Cardiac muscle cell (in vitro differentiated cells and primary cell): ENCODE measurements at places on chromosomes 5 and 9.

GRCh38 chr5:174329738-174330137, 284.2 kb downstream of the NSG2 start:
- H3K36me3 ChIP-seq: no peaks in the 10 kb centered on the region
- H3K27me3 ChIP-seq: no peaks in the 10 kb centered on the region
- H3K27ac ChIP-seq: no peak overlapping the region
- DNase-seq: no peak

GRCh38 chr5:40497573-40497972, 182.1 kb upstream of the PTGER4 start:
- peak; percentile 39 for DNase-seq
- H3K36me3 ChIP-seq: no peaks in the 10 kb centered on the region
- H3K27me3 ChIP-seq: peaks cover 5% of the 10 kb centered on the region
- H3K4me1 ChIP-seq: no peaks in the 10 kb centered on the region

DNA sequence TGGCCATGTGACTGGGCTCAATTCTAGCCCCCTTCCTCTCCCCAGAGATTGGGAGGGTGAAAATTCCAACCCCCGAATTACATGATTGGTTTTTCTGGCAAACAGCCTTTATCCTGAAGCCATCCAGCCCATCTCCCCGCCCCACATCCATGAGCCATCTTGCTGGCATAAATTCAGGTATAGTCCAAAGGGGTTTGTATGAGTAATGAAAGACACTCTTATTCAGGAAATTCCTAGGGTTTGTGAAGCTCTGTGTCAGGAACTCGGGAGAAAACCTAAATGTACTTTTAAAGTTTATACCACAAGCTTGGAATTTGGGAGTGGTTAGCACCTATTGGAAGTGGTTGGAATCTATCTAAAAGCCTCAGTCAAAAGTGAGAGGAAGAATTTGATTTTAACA, 80.6 kb upstream of the SIMC1 start:
- no peak overlapping the region for H3K4me3 ChIP-seq
- H3K27me3 ChIP-seq: no peaks in the 10 kb centered on the region
- H3K4me1 ChIP-seq: peaks cover 10% of the 10 kb centered on the region

DNA sequence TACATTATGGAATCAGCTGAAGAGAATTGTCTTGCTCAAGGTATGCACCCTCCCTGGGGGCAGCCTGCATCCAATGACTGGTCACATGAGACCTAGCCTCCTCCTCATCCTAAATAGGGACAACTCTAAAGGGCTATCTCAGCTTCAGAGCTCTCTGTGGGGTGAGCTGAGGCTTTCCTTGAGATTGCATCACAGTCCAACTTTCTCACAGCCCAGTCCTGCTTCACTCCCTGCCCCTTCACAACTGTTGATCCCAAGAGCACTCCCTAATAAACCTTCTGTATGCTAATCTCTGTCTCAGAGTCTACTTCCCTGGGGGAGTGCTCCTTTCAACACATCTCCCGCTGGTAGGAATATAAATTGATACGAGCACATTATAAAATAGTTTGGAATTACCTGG, 44.1 kb upstream of the ERBIN start:
- H3K27me3 ChIP-seq: no peaks in the 10 kb centered on the region
- no peak overlapping the region for H3K4me3 ChIP-seq
- H3K27ac ChIP-seq: no peak overlapping the region
- no peaks in the 10 kb centered on the region for H3K36me3 ChIP-seq
- DNase-seq: peak; percentile 28

DNA sequence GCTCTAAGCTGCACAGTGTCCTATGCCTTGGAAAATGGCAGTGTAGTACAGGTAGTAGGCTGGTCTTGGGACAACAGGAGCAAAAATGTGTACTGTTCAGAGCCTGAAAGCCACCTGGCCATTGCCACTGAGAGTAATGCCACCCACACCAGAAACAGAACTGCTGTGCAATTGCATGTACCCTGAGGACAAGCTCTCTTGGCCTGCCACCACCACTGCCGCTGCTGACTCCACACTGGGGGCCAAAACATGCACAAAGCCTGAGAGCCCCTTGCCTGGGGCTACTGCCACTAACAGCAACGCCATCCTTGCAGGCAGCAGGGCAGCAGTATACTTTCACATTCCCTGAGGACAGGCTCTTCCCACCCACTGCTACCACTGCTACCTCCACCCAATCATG, 251.9 kb upstream of the CDH12 start:
- H3K27me3 ChIP-seq: no peaks in the 10 kb centered on the region
- no peaks in the 10 kb centered on the region for H3K36me3 ChIP-seq
- no peak for DNase-seq
- no peaks in the 10 kb centered on the region for H3K4me1 ChIP-seq
- H3K27ac ChIP-seq: no peak overlapping the region
- H3K4me3 ChIP-seq: no peak overlapping the region

GRCh38 chr5:10578293-10578665, 14.4 kb downstream of the ANKRD33B start:
- H3K36me3 ChIP-seq: no peaks in the 10 kb centered on the region
- no peaks in the 10 kb centered on the region for H3K27me3 ChIP-seq
- H3K4me3 ChIP-seq: no peak overlapping the region
- no peak for DNase-seq
- peak overlapping the region; percentile 97 for H3K27ac ChIP-seq

- H3K4me1 ChIP-seq: no peaks in the 10 kb centered on the region
- H3K36me3 ChIP-seq: no peaks in the 10 kb centered on the region
- H3K27ac ChIP-seq: no peak overlapping the region
- DNase-seq: no peak
- no peaks in the 10 kb centered on the region for H3K27me3 ChIP-seq
Observed at GRCh38 chr9:91178281-91179236, 183.2 kb downstream of the AUH start.

GRCh38 chr5:105963696-105964255, 1707.0 kb downstream of the EFNA5 start:
- no peak overlapping the region for H3K4me3 ChIP-seq
- H3K4me1 ChIP-seq: no peaks in the 10 kb centered on the region
- no peak for DNase-seq

- H3K27ac ChIP-seq: no peak overlapping the region
- no peaks in the 10 kb centered on the region for H3K4me1 ChIP-seq
- no peak for DNase-seq
- H3K27me3 ChIP-seq: no peaks in the 10 kb centered on the region
- no peak overlapping the region for H3K4me3 ChIP-seq
- H3K36me3 ChIP-seq: no peaks in the 10 kb centered on the region
Observed at GRCh38 chr5:98713856-98714255, 59.6 kb upstream of the RGMB start.

GRCh38 chr5:95791751-95792150, 30.8 kb downstream of the GLRX start:
- no peak overlapping the region for H3K4me3 ChIP-seq
- no peaks in the 10 kb centered on the region for H3K27me3 ChIP-seq
- DNase-seq: no peak
- peaks cover 76% of the 10 kb centered on the region for H3K36me3 ChIP-seq
- peaks cover 3% of the 10 kb centered on the region for H3K4me1 ChIP-seq

DNA sequence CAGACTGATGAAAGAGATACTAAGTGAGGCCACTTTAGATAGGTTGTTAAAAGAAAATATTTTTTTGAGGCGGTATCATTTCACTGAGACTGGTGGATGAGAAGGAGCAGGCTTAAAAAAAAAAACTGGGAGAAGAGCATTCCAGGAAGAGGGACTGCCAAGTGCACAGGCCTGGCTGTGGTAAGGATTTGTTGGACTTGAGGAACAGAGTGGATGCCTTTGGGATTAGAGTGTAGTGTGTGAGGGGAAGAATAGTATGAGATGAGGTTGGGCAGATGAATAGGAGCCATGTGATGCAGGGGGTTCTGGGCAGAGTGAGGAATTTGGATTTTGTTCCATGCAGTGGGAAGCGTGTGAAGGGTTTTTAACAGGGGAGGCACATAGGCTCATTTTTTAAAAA, 57.9 kb downstream of the PBX3 start:
- no peak overlapping the region for H3K4me3 ChIP-seq
- peaks cover 6% of the 10 kb centered on the region for H3K4me1 ChIP-seq
- no peak for DNase-seq
- peak overlapping the region; percentile 20 for H3K27ac ChIP-seq
- H3K27me3 ChIP-seq: no peaks in the 10 kb centered on the region

GRCh38 chr5:131110256-131110594, 54.8 kb downstream of the HINT1 start:
- DNase-seq: no peak
- peaks cover 6% of the 10 kb centered on the region for H3K4me1 ChIP-seq
- H3K27me3 ChIP-seq: no peaks in the 10 kb centered on the region
- no peaks in the 10 kb centered on the region for H3K36me3 ChIP-seq
- no peak overlapping the region for H3K4me3 ChIP-seq
- no peak overlapping the region for H3K27ac ChIP-seq

- DNase-seq: no peak
- no peaks in the 10 kb centered on the region for H3K4me1 ChIP-seq
- H3K27ac ChIP-seq: no peak overlapping the region
- no peak overlapping the region for H3K4me3 ChIP-seq
- H3K27me3 ChIP-seq: no peaks in the 10 kb centered on the region
- no peaks in the 10 kb centered on the region for H3K36me3 ChIP-seq
Observed at GRCh38 chr5:174231956-174232487, 186.5 kb downstream of the NSG2 start.

DNA sequence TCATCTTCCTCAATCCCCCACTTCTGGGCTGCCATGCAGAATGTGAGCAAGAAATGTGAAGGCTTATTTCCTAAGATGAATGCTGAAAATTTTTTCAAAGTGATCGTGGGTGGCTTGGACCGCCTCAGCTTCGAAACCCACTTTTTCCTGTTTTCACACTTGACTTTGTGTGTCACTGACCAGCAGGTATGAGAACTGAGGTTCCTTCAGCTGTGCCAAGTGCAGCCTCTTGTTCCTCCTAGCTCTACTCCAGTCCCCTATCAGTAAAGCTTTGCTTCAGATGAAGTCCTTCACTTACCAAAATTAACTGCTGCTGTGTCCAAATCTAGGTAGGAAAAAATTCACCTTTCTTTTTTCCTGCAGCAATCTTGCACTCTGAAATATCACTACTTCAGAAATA, 382.6 kb downstream of the DTWD2 start:
- H3K27ac ChIP-seq: no peak overlapping the region
- no peaks in the 10 kb centered on the region for H3K27me3 ChIP-seq
- no peaks in the 10 kb centered on the region for H3K36me3 ChIP-seq
- no peaks in the 10 kb centered on the region for H3K4me1 ChIP-seq
- no peak overlapping the region for H3K4me3 ChIP-seq
- DNase-seq: no peak

- DNase-seq: no peak
- no peaks in the 10 kb centered on the region for H3K36me3 ChIP-seq
- H3K4me3 ChIP-seq: no peak overlapping the region
- peaks cover 4% of the 10 kb centered on the region for H3K27me3 ChIP-seq
Observed at GRCh38 chr5:19616701-19617215, 371.2 kb downstream of the CDH18 start.

GRCh38 chr5:132591145-132591544, 34.4 kb downstream of the RAD50 start:
- H3K4me1 ChIP-seq: no peaks in the 10 kb centered on the region
- no peaks in the 10 kb centered on the region for H3K27me3 ChIP-seq
- no peak overlapping the region for H3K4me3 ChIP-seq
- no peak overlapping the region for H3K27ac ChIP-seq
- peaks cover 33% of the 10 kb centered on the region for H3K36me3 ChIP-seq

DNA sequence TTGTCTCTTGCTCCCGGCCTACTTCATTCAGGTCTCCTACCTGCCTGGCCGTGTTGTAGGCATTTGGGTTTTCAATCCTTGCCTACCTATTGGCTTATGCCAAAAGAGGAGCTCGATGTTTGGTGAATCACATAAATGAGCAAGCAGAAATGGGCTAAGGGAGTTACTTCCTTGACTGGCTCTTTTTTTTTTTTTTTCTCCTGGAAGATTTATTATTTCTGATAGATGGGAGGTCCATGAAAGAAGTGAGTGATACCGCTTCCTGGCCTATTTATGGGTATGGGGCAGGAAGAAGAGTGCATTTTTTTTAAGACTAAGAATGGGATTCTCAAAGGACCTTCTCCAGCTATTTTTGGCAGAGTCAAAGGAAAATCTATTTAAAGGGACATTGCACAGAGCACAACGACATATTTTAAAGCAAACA, 294.1 kb downstream of the ARHGAP26 start:
- no peak for DNase-seq
- peak overlapping the region; percentile 78 for H3K27ac ChIP-seq
- H3K27me3 ChIP-seq: no peaks in the 10 kb centered on the region
- H3K36me3 ChIP-seq: no peaks in the 10 kb centered on the region
